Suppressor macrophage treated with lipopolysaccharide for 4 hours (primary cell): ENCODE measurements at places on chromosomes 6 and 20.

DNA sequence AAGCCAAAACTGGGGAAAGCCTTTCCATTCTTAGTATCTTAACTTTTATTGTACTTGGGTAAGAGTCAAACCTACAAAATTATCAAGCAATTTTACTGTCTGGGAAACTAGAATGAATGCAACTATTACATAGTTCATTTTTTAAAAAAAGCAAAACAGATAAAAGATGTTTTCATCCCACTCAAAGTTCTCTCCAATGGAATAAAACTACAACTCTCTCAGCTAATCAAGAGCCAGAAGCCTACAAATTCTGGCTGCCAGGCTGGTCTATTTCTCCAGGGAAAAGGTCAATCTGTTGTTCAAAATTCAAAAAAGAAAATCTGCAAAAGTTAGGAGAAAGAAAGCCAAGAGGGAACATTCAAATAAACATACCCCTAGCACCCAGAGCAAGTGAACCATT lies 56.2 kb downstream of the COL12A1 start:
- no peak for DNase-seq

- no peak for DNase-seq
Measured at GRCh38 chr6:96059586-96059985, 43.8 kb downstream of the FUT9 start.

DNA sequence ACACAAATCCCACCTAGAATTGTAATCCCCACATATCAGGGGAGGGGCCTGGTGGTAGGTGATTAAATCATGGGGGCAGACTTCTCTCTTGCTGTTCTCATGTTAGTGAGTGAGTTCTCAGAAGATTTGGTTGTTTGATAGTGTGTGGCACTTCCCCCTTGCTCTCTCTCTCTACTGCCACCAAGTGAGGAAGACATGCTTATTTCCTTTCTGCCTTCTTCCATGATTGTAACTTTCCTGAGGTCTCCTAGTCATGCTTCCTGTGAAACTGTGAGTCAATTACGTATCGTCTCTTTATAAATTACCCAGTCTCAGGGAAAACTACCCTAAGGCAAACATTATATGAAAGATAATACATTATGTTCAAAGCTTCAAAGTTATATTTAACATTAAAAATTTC lies 1297.5 kb upstream of the CITED2 start:
- DNase-seq = peak; percentile 2

DNA sequence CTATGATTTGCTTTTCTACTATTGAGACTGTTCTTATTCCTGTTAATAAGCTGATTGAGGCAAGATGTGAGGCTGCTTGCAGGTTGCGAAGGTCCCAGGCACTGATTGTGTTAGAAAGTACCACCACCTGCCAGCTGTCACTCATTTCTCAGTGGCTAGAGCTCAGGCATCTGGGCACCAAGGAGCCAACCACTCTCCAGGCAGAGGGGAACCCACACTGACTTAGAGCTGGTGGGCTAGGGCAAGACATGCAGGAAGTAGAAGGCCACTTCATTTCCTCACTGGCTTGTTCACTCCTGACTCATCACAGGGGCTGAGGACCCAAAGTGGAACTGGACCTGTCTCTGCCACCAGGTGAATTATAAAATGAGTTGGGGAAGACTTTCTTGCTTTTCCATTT lies 7.8 kb upstream of the DLL1 start:
- DNase-seq = no peak

DNA sequence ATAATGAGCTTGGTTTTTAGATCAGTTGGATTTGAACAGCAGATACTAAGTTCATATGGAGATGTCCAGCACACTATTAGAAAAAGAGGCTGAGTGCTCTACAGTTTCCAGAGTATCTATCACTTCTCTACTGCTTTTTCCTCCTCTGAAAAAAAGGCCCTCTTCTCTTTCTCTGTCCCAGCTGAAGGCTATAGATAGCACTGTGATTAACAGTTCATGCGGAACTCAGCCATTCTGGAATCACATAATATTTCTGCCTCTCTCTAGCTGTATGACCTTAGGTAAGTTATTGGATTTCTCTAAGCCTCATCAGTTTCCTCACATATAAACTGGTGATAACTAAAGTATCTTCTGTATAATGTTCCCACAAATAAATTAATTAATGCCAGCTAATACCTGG lies 184.1 kb downstream of the UBE3D start:
- DNase-seq = no peak

GRCh38 chr6:73058736-73059135 lies 166.6 kb downstream of the KHDC1L start:
- DNase-seq = no peak

DNA sequence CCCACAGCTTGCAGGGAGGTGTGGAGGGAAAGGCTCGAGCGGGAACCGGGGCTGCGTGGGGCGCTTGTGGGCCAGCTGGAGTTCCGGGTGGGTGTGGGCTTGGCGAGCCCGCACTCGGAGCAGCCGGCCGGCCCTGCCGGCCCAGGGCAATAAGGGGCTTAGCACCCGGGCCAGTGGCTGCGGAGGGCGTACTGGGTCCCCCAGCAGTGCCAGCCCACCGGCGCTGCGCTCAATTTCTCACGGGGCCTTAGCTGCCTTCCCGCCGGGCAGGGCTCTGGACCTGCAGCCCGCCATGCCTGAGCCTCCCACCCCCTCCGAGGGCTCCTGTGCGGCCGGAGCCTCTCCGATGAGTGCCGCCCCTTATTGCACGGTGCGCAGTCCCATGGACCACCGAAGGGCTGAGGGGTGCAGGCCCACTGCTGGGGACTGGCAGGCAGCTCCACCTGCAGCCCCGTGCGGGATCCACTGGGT lies 1242.2 kb upstream of the EYS start:
- no peak for DNase-seq

DNA sequence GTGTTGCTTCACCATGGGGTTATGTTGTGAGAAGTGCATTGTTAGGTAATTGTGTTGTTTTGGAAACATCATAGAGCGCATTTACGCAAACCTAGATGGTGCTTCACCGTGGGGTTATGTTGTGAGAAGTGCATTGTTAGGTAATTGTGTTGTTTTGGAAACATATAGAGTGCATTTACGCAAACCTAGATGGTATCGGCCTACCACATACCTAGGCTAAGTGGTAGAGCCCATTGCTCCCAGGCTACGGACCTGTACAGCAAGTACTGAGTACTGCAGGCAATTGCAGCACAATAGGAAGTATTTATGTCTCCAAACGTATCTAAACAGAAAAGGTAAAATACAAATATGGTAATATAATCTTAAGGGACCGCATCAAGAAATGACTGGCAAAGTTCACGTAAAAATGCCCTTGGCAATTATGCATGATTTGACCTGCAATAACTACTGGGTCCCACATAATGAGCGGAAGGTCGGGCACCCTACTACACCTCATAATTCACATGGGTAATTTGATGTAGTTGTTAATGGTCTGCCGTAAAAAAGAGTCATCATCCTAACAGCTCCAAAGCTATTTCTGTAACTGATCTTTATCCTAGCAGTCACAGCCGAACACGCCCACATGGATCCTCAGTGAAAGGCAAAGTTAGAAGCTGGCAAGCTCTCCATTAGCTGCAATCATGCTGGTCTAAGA lies 76.0 kb downstream of the RSPH3 start:
- no peak for DNase-seq

- DNase-seq = no peak
Measured at GRCh38 chr6:136604328-136604825, 54.2 kb upstream of the MAP7 start.

- no peak for DNase-seq
Measured at GRCh38 chr6:22145376-22145775, 151.5 kb downstream of the PRL start.

GRCh38 chr6:44012078-44012493 lies 115.2 kb downstream of the MRPL14 start:
- DNase-seq = peak; percentile 92

DNA sequence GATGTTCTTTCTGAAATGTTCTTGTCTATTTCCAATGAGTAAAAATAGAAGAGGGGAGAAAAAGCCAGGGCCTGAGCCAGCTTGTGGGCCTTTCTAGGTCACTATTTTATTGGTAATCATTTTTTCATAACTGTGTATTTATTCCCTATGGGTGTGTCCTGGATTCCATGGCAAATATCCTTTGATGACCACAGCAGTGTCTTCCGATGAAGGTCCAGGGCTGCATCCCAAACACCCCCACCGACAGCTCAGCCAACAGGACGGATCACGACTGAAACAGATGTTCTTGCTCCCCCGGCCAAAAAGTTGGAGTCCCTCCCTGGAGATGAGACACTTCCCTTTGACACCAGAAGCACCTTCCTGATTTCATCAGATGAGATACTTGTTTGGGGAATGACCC lies 105.4 kb upstream of the PLEKHG1 start:
- no peak for DNase-seq

GRCh38 chr6:73285674-73286283 lies 22.8 kb upstream of the KHDC1 start:
- peak; percentile 30 for DNase-seq

DNA sequence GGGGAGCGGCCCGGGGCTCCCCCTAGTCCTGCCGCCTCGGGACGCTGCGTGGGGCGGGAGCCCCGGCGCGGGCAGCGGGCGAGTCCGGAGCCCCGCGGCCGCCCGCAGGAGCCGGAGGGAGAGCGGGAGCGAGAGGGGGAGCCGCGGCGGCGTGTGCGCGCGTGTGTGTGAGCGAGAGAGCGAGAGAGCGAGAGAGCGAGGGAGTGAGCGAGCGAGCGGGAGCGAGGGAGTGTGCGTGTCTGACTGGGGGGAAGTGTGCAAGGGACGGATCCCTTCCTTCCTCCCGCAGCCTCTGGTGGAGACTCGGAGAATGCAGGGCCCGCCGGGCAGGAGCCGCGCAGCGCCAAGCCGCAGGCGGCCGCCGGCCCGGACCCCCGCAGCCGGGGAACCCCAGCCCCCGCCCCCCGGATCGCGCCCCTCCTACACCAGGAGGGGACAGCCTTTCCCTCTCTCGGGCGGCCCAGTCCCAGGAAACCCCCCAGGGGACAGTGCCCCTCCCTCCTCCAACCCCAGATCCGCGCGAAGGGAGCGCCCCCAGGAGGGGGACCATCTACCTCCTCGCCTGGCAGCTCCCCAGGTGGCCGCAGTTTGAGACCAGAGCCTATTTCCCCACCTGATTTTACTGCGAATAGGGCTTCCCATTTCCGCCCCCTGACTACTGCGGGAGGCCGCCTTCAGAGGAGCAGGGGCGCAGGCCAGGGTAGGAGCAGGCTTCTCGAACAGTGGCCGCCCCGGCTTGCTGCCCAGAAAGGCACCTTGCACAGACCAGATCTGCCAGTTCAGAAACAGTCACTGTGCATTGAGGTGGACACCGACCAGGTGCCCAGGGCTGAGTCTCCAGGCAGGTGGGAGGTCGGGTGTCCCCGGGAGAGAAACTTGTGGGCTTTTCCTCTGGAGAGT lies at the start of gene CDH22:
CDH22 (minus strand) TSS at position 241 of the 900 bp plus-strand sequence. CDS start 57,204 bp downstream, outside the sequence.
- peak; percentile 58 for DNase-seq

GRCh38 chr20:59741073-59741472 lies 136.7 kb downstream of the PHACTR3 start:
- no peak for DNase-seq

- DNase-seq = no peak
Measured at GRCh38 chr6:44388135-44388487, 605 bp downstream of the CDC5L start.

DNA sequence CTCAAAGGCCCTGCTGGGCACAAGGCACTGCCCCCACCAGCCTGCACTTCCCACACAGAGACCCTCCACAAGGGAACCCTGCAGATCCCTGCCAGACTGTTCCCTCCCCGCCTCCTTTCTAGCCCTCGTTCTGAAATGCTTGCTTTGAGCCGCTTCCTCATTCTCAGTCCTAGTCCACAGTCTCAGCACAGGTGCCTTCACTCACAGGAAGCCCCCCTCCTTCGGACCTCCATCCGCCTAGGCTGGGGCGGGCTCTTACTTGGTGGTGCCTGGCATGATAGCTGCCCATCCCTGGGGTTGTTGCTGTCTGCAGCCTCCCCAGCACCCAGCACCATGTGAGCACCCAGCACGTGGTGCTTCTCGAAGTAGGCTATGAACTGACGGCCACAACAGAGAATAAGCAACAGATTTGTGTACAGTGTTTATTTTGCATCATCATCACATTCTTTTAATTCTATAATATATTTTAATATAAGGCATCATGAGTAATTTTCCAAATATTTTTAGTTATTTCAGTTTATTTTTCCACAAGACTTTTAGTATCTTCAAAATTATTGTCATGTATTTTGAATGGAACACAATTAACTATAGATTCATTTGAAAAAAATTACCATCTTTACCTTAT lies 12.3 kb downstream of the CST5 start:
- no peak for DNase-seq

GRCh38 chr6:100453701-100454521 lies 10.8 kb downstream of the SIM1 start:
- DNase-seq = no peak

DNA sequence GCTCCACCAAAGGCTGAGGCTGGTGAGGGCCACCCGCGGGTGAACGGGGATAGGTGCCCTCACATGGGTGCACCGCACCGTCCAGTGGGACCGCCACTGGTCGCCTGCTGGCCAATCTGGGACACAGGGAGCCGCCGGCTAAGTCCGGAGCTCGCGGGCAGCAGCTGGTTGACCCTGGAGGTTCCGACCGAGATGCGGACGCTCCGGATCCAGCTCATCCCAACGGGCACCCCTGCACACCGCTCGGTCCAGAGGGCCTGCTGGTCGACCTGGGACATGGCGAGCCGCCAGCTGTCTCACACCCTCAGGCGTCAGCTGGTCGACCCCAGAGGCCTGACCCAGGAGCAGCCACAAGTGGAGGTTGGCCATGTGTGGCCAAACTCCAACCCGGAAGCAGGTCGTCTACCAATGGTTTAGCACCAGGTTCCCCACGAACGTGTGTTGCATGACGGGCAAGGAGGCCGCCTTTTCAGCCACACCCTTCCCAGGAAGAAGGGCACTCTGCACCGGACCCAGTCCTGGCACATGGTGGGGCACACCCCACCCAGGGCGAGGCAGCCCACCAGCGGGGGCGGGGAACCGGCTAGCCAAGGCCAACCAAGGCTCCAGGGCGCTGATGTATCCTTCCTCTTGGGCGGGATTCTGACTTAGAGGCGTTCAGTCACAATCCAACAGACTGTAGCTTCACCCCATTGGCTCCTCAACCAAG lies 746.0 kb upstream of the DEFB115 start:
- DNase-seq = no peak

DNA sequence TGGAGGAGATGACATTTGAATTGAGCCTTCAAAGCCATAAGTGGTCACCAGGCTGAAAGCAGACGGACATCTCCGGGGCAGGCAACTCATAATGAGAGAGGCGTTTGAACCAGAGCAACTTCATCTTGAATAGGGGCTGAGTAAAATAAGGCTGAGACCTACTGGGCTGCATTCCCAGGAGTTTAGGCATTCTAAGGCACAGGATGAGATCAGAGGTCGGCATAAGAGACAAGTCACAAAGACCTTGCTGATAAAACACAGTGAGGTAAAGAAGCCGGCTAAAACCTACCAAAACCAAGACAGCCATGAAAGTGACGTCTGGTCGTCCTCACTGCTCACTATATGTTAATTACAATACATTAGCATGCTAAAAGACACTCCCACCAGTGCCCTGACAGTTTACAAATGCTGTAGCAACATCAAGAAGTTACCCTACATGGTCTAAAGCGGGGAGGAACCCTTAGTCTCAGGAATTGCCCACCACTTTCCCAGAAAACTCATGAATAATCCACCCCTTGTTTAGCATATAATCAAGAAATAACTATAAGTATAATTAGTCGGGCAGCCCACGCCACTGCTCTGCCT lies 194.7 kb upstream of the SOX4 start:
- no peak for DNase-seq

GRCh38 chr6:14573703-14574290 lies 456.2 kb downstream of the CD83 start:
- DNase-seq = no peak
